ENCODE measurements at places on chromosomes 2 and 18. TPM values are rescaled to one million over a fixed set of nuclear protein-coding genes. Genes with fewer than 3 reads are reported as not detected.
A peak's percentile ranks its signal among the peaks of the same experiment; 100 is the strongest.

DNA sequence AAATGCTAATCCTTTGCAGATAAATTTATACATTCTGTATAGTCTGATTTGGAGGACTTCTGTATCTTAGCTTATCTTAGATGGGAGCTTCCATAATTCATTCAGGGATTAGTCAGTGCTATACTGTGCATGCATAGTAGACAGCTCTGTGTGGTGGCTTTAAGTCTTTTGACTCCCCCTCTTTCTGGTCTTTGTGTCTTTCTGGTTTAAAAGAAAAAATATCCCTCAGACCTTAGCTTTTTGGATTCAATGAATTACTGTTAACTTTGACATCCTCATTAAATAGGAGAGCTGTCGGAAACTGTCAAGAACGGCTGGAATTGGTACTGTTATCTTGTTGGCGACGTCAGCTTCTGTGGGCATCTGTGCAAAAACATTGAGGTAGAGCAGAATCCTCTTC, 130.4 kb downstream of the SPTBN1 start:
- DNase-seq, result no peak
- H3K4me3 ChIP-seq, result peak overlapping the region; percentile 7
- H3K36me3 ChIP-seq, result no peaks in the 10 kb centered on the region
- peak overlapping the region; percentile 42 for H3K27ac ChIP-seq
- H3K27me3 ChIP-seq, result no peaks in the 10 kb centered on the region

DNA sequence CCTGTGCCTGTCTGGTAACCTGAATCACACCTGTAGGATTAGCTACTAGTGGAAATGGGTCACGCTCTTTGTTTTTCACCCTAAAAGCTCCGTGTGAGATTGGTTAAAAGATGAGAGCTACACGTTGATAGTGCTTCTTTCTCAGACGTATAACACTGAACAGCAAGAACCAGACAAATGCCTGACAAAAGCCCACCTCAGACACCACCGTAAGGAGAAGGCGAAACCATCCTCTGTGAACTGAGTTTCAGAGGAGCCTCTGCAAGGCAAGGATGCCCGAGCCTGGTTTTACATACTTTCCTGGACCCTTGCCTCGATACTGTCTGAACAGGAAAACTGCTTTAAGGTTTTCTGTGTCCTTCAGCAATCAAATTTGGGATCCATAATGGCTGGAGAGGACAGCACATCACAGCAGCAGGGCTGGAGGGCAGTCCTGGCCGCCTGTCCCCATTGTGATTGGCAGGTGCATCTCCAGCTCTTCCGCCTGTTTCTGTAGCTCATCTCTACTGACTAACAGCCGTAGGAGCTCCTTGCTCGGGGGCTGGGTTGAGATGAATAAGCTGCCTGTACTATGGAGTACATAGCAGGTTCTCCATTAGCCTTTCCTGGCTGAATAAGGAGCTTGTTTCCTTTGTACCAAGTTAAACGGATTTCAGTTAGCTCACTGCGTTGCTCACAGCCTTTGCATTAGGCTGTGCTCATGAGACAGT, 155.5 kb downstream of the MYT1L start:
- H3K36me3 ChIP-seq, result no peaks in the 10 kb centered on the region
- no peak for DNase-seq
- no peak overlapping the region for H3K27ac ChIP-seq
- H3K4me3 ChIP-seq, result no peak overlapping the region
- no peaks in the 10 kb centered on the region for H3K4me1 ChIP-seq
- H3K27me3 ChIP-seq, result no peaks in the 10 kb centered on the region

DNA sequence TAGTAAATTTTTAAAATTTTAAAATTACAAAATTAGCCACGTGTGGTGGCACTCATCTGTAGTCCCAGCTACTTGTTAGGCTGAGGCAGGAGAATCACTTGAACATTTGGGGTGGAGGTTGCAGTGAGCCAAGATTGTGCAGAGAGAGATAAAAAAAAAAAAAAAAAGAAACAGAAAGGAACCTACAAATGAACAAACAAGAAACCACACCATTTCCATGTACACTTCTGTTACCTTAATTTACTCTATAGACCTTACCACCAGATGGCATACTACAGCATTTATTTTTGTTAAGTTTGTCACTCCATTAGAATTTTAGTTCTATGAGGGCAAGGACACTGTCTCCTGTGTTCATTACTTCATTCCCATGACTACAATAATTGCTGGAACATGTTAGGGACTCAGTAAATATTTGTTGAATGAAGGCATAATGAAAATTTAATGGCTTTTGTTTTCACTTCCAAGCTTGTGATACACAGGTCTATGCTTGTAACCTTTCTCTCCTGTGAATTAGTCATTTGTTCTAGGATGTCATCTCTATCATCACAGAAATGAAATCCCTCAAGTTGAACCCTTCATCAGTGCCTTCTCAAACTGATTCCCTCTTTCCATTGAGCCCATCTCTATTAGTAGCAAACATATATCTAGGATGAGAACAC, 76.0 kb downstream of the ARHGAP15 start:
- H3K4me1 ChIP-seq, result peaks cover 15% of the 10 kb centered on the region
- H3K27me3 ChIP-seq, result no peaks in the 10 kb centered on the region
- peak overlapping the region; percentile 49 for H3K4me3 ChIP-seq
- H3K27ac ChIP-seq, result peak overlapping the region; percentile 25
- peak; percentile 73 for DNase-seq
- peaks cover 52% of the 10 kb centered on the region for H3K36me3 ChIP-seq

DNA sequence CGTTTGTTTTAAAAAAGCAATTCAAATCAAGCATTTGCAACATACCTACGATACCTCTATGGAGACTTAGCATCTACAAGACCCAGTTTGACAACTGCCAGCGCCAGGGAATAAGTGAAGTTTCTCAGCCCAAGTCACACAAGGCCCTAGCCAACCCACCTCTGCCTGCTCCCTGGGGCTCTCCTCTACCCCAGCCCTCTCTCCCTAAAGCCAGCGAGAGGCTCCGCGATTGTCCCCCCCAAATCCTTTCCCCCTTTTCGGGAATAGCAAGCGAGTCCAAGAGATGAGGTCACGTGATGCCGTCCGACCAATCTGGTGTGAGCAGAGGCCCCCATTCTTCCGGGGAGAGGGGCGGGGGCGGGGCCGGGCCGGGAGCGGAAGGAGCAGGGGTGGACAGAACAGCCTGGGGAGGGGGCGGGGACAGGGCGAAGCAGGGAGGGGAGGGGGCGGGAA, 102.2 kb upstream of the RAB6C start:
- no peaks in the 10 kb centered on the region for H3K36me3 ChIP-seq
- H3K4me1 ChIP-seq, result peaks cover 6% of the 10 kb centered on the region
- H3K27ac ChIP-seq, result peak overlapping the region; percentile 67
- H3K4me3 ChIP-seq, result peak overlapping the region; percentile 92

ASB18 gene
- not detected for total RNA-seq

- peaks cover 13% of the 10 kb centered on the region for H3K27me3 ChIP-seq
- H3K4me3 ChIP-seq, result no peak overlapping the region
- H3K4me1 ChIP-seq, result peaks cover 6% of the 10 kb centered on the region
- H3K27ac ChIP-seq, result no peak overlapping the region
- no peak for DNase-seq
These were observed 5.1 kb upstream of the ADAM23 start for GRCh38 chr2:206438196-206438724.

All from CD4-positive, CD25-positive, alpha-beta regulatory T cell (primary cell).